ENCODE measurements at places on chromosomes 4 and X. TPM values are rescaled to one million over a fixed set of nuclear protein-coding genes. Genes with fewer than 3 reads are reported as not detected.

The HMGN5 gene
- total RNA-seq, result 0.29 TPM

The P2RY4 gene
- not detected for total RNA-seq

The ZXDB gene
- total RNA-seq, result 3.7 TPM

The CFI gene
- total RNA-seq, result 20.2 TPM

The SERTM2 gene
- 1.2 TPM for total RNA-seq

The JAKMIP1 gene
- total RNA-seq, result not detected

The SMIM14 gene
- 41.5 TPM for total RNA-seq

The SLBP gene
- 50.7 TPM for total RNA-seq

The MAPK10 gene
- 10.1 TPM for total RNA-seq

The ZNF275 gene
- 4.9 TPM for total RNA-seq

The HGFAC gene
- not detected for total RNA-seq

The SNCA gene
- 69.8 TPM for total RNA-seq

The SPIN4 gene
- 2.9 TPM for total RNA-seq

The VCX gene
- not detected for total RNA-seq

The AIMP1 gene
- total RNA-seq, result 27.6 TPM

The RTL9 gene
- total RNA-seq, result 0.18 TPM

The HPGDS gene
- total RNA-seq, result not detected

The TASL gene
- total RNA-seq, result not detected

The PRDM8 gene
- 29.1 TPM for total RNA-seq
